ENCODE measurements at places on chromosomes 2 and 18.

DNA sequence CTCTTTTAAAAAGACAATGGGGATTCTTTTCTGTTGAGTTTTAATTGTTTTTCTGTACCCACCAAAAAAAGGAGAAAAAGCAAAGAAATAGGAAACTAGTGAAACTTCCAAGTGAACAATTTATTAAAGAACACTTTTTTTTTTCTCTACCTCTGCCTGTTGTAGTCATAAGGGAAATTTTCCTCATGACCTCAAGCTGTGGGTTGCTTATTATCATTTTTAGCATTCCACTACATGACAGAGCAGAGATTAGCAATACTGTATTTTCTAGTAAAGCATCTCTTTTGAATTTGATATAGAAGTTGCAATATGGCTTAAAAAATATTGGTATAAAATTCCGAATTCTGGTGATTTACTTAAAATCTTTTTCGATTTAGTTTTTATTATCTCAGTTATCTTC, 87.9 kb upstream of the LRRTM1 start:
- DNase-seq: no peak

GRCh38 chr2:46732127-46732526, 183.5 kb downstream of the MCFD2 start:
- no peak for DNase-seq

DNA sequence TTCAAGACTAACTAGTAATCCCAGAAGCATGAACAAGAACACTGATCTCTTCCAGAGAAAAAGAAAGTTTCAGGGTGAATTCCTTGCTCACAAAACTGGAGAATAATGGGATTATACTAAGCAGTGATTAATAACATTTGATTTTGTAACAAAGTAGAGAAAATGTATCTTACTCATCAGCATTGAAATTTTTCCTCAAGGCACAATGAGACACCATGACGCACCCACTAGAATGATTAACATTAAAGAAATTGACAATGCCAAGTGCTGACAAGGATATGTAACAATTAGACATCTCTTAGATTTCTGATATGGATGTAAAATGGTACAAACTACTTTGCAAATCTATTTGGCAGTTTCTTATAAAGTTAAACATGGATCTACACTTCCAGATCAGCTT, 101.1 kb upstream of the EPHA4 start:
- DNase-seq: no peak

- DNase-seq: peak; percentile 31
Measured at GRCh38 chr2:207983641-207984042, 41.7 kb downstream of the PLEKHM3 start.

GRCh38 chr2:40287195-40287594, 164.7 kb downstream of the SLC8A1 start:
- no peak for DNase-seq

DNA sequence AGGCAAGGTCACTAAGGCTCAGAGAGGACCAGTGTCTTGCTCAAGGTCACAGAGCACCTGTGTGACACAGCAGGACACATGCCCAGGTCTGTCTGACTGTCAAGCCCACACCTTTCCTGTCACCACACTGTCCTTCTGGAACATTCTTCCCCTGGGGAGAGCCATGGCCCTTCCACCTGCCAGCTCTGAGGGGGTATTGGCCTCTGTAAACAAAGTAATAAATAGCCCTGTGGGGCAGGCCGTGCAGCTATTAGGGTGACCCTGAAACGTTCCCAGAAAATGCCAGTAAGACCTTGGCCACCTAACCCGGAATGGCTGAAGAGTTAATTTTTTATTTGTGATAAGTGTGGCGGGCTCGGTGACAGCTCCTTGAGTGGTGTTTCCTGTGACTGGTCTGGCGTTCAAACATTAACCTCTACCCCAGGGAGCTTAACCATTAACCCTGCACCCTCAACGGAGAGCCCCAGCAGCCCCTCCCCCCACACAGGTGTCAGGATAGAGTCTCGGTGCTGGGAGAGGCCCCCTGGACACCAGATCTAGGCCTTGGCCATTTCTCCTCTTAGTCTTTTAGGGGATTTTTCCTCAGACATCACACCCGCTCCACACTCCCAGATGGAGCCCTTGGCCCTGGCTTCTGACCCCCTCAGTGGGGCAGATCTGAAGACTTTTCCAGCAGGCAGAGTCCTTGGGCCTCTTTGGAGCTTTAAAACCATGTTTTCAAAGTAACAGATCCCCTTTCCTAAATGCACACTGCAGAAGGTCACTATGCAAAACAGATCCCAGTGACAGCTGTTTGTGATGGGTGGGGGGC, 36.6 kb downstream of the SCTR start:
- no peak for DNase-seq

DNA sequence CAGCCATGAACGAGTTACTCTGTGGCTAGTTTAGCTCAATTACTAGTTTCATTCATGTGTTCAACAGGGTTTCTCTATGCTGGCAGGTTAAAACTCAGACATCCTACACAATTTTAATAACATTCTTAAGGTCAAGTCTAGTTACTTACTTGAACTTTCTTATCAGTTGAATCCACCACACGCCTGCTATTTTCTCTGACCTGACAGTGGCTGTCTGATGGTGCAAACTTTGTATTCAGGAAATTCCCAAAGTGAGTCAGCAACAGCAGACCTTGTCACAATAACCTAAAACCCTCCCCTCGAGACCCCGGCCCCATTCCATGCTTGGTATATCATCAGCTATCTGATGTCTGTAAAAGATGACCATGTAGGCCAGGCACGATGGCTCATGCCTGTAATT, 20.8 kb upstream of the CIDEA start:
- DNase-seq: no peak

DNA sequence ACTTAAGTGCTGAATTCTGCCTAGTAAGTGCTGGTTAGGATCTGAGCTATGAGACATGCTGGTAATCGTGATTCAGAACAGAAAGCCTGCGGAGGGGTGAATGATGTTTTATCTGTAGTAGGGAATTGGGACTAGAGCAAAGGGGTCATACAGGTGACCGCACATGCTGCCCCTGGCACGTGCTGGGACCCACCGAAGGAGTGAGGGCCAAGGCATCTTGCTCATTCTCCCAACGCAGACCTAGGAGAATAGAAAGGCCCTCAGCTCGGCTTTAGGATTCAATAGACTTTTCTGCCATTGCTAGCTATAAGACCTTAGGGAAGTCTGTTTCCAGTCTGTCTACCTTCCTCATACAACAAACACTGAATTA, 8.8 kb upstream of the SMAD7 start:
- no peak for DNase-seq

- DNase-seq: no peak
Measured at GRCh38 chr2:120606931-120607330, 128.7 kb upstream of the GLI2 start.

- DNase-seq: no peak
Measured at GRCh38 chr18:10100941-10101701, 187.3 kb downstream of the VAPA start.

- no peak for DNase-seq
Measured at GRCh38 chr2:209687323-209687969, 84.2 kb upstream of the UNC80 start.

GRCh38 chr18:3323900-3324299, 62.0 kb downstream of the MYL12B start:
- DNase-seq: no peak

GRCh38 chr2:151840216-151841046, 12.2 kb upstream of the ARL5A start:
- DNase-seq: no peak

DNA sequence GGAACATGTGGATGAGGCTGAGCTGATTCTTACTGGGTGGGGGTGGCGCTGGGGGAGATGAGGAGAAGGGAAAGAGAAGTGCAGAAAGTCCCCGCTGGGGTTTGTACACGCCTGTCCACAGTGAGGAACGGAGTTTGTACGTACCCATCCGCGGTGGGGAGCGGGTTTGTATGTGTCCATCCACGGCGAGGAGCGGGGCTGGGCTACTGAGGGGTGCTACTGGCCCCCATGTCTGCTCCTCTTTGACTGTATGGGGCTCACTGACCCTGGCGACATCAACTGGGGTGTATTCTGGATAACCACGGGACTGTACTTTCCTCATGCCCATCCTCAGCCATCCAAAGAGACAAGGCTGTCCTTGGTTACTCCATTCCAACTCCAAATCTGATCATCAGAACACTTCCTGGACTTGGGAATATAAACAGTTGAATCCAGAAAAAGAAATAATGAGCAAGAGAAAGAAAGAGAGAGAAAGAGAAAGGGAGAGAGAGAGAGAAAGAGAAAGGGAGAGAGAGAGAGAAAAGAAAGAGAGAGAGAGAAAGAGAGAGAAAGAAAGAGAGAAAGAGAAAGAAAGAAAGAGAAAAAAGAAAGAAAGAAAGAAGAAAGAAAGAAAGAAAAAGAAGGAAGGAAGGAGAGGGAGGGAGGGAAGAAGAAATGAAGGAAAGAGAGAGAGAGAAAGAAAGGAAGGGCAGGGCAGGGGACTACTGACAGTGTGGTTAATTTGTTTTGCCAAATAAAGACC, 21.0 kb downstream of the MAL start:
- DNase-seq: no peak

GRCh38 chr2:151853070-151853758, 25.0 kb upstream of the ARL5A start:
- DNase-seq: no peak

GRCh38 chr2:8547284-8548064, 134.4 kb upstream of the ID2 start:
- DNase-seq: no peak

Measured in NAMALWA (cell line).